NCI-H1092 (cell line): ENCODE measurements at places on chromosomes 3 and 15.

DNA sequence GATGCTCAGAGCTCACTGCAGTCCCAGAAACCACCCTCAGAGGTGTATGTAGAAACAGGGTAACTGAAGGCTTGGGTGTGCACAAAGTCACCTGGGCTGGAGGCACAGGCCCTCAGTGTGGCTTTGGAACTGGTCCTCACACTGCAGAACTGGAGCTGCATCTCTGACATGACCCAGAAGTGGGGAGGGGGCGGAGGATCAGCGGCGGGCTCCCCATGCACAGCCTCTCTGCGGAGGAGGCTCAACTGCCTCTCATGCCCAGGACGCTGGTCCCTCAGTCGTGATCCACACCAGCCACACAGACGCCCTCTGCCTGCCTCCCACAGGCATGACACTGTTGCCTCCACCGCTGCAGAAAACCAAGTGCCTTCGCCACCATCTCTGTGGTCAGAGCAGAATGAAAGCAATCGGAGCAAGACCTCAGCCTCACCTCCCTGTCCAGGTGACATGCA lies 73.7 kb downstream of the TM2D3 start:
- no peak for DNase-seq

- no peak for DNase-seq
Observed at GRCh38 chr3:48651771-48652170, 10.9 kb downstream of the CELSR3 start.

DNA sequence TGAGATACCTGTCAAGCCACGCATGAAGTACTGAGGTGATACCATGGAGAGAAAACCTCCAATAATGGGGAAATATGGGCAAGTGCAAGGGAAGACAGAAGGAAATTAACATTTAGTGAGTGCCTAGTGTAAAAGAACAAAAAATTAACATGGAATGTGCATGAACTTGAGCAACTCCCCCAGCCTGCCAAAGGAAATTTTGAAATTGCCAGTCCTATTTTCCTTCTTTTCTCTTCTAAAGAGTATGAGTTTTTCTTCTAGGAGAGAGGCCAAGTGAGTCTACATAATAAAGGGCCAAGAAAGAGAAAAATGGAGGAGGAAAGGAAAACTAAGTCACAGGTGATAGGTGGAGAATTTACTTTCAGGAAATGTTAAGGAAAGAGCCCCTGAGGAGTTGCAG lies 602.4 kb upstream of the MDFIC2 start:
- DNase-seq, result no peak

- DNase-seq, result no peak
Observed at GRCh38 chr3:144185276-144185675, 213.7 kb downstream of the DIPK2A start.

DNA sequence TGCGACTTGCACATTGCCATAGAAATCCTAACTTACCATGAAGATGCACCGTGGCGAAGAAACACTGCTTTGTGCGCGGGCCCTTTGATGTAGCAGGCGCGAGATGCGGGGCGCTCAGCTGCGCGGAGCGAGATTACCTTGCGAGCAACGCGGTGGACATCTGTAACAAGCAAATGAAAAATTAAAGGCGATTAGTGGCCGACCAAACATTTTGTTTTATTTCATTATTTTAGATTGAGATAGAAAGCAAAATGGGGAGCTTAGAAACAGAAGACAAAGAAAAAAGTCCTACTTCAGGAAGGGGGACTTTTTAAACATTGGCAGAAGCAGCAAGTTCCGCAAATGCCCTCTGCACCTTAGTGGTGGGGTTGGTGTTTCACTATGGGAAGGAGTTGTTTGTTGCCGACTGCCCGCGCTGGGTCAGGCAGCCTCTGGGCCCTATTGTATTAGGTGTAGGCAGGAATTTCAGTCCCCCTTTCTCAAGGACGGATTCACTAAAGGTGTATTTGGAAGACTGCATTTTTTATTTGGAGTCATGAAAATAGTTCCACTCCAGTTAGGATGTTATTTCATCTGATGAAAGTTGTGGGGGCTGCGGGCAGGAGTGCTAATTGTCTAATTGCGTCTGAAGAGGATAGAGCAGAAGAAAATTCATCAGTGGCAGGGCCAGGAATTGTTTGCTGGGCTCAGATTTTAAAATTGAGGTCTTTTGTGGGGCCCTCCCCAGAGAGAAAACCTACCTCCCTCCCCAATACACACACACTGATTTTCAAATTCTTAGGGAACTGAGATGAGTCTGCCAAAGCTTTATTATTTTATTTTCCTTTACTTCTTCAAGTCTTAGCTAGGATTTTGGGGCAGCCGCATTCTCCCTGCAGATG lies 17.4 kb downstream of the ZIC4 start:
- no peak for DNase-seq

DNA sequence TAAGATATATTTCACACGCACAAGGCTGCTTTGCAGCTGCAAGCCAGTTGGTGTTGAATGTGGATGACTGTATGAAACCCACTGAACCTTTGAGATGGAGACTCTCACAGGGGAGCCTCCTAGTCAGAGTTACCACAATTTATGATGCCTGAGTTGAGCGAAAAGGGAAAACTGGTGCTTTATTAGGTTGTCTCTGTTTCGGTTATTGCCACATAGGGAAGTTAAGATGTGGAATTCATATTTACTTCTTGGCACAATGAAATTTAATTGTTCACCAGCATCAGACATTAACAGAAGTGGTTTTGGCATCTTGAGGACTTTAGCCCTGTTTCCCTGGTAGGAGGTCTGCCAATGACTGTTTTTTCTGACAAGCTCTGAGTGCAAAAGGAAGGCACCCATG lies 358.2 kb downstream of the SQOR start:
- no peak for DNase-seq

- peak; percentile 60 for DNase-seq
Observed at GRCh38 chr3:113194823-113195401, 16.4 kb upstream of the BOC start.

GRCh38 chr15:47820057-47820746 lies 102.9 kb downstream of the SEMA6D start:
- DNase-seq, result no peak

- peak; percentile 7 for DNase-seq
Observed at GRCh38 chr15:99408236-99409096, 157.2 kb downstream of the LRRC28 start.
